Right lobe of liver (tissue), 6 donors: ENCODE measurements at places on chromosomes 1 and 21. TPM values are rescaled to one million over a fixed set of nuclear protein-coding genes. Genes with fewer than 3 reads are reported as not detected.

Gene CYYR1
- 2.1 TPM for total RNA-seq

DNA sequence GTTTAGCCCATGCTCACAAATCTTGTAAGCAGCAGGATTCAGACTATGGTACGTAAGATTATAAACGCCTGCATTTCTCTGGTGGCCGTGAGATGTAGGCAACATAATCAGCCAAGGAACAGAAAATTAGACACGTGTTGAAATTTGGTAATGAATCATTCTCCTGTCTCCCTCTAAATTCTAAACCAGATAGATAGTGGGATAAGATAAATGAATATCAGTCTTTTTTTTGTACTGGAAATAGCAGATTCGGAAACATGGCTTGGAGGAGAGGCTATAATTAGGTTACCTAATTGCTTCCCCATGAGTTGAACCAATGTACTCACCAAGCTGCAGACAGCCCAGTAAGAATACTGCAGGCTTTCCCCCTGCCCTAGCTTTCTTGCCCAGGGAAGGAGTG lies 172.3 kb downstream of the TGFB2 start:
- no peak for DNase-seq
- no peaks in the 10 kb centered on the region for H3K27me3 ChIP-seq
- H3K36me3 ChIP-seq, result no peaks in the 10 kb centered on the region
- H3K4me3 ChIP-seq, result no peak overlapping the region
- H3K27ac ChIP-seq, result no peak overlapping the region
- H3K4me1 ChIP-seq, result no peaks in the 10 kb centered on the region

DNA sequence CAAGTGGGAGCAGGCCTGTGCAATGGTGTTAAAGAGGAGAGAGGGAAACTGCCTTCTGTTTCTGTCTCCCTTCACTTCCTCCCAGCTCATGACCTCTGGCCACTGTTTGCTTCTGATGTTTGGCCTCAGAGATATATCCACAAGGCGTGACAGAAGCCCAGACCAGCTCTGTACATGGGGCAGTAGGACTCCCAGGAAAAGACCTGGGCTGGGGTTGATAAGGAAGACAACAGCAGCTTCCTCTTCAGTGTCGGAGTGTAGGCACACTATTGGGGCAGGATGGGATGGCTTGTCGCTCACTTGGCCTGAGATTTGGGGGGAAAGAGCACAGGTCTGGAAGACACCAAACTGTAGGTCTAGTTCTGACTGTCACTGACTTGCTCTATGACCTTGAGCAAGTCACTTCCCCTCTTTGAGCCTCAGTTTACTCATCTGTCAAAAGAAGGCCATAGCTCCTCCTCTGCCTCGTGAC lies 67.8 kb upstream of the KLHDC7A start:
- no peaks in the 10 kb centered on the region for H3K27me3 ChIP-seq
- DNase-seq, result no peak
- no peaks in the 10 kb centered on the region for H3K36me3 ChIP-seq

Gene NTNG1
- not detected for total RNA-seq

DNA sequence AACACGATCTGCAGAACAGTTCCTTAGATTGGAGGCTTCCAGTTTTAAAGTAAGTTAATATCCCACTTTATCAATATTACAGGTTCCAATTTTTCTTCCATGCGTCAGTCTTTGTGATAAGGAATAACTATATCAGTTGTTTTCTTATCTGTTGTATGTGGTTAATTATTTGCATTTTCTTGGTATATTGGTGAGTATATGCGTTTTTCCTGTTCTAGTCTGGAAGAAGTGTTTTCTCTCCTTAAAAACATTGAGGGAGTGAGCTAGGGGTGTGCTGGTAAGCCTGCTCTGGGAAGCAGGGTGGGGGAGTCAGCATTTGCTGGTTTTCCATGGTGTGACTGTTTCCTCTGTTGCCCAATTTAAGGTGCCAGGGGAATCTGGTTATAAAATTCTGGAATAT lies 50.2 kb upstream of the KIF1B start:
- peaks cover 15% of the 10 kb centered on the region for H3K36me3 ChIP-seq
- H3K4me3 ChIP-seq, result no peak overlapping the region
- H3K4me1 ChIP-seq, result no peaks in the 10 kb centered on the region
- no peak for DNase-seq

Gene PDPN
- total RNA-seq, result 1.1 TPM

DNA sequence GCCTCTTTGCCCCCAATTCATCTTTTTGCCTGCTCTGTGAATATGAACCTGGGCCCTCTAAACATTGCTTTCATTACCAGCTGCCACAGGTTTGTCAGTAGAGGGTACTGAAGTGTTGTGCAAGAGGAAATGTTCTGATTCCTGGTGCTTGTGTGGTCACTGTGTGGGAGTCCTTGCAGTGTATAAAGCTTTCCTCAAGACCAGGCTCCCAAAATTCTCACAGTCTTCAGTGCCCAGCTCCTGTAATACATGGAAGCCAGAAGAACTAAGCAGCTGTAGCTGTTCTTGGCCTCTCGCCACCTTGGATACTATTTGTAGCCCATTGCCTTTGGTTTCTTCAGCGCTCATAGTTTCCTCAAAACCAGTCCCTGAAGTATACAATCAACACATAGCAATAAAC lies 1046.2 kb downstream of the BRINP3 start:
- H3K36me3 ChIP-seq, result no peaks in the 10 kb centered on the region
- no peak overlapping the region for H3K4me3 ChIP-seq
- H3K27me3 ChIP-seq, result no peaks in the 10 kb centered on the region
- H3K4me1 ChIP-seq, result no peaks in the 10 kb centered on the region

DNA sequence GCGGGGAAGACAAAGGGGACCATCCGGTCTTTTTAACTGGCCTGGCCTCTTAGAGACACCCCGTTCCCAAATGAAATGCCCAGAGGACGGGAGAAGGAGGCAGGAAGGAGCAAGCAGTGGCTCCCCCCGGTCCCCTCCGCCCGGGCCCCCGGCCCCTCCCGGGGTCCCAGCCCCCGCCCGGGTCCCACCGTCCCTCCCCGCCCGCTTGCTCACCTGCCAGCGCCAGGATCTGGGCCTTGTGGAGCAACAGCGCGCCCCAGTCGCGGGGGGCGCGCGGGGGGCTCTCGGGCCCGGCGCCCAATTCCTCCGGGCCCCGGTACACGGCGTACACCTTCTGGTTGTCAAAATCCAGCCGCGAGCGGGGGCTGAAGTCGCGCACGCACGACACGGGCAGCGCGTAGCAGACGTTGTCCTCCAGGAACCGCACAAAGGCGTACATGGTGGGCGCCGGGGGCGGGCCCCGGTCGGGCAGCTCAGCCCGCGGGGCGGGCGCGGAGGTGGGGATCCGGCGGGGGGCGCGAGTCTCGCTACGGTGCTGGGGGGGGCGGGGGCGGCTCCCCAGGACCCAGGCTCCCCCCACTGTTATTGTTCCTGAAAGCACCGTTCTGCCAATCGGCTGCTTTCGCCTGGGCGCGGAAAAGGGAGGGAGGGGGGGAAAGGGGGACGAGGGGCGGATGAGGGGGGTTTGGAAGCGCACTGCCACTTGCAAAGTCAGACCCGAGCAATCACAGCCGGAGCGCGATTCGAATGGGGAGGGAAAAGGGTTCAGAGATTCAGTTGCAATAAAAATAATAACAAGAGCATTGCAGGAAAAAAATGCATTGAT lies at the start of gene BEND5:
BEND5 (minus strand) TSS at position 499 of the 826 bp plus-strand sequence; CDS start at position 439, 60 bp downstream.
- peak within 1 kb of the TSS; percentile 38 for H3K4me3 ChIP-seq
- H3K36me3 ChIP-seq, result no peaks in the 10 kb centered on the region
- H3K27me3 ChIP-seq, result no peaks in the 10 kb centered on the region
- no peak within 1 kb of the TSS for H3K27ac ChIP-seq
- H3K4me1 ChIP-seq, result peaks cover 5% of the 10 kb centered on the region

DNA sequence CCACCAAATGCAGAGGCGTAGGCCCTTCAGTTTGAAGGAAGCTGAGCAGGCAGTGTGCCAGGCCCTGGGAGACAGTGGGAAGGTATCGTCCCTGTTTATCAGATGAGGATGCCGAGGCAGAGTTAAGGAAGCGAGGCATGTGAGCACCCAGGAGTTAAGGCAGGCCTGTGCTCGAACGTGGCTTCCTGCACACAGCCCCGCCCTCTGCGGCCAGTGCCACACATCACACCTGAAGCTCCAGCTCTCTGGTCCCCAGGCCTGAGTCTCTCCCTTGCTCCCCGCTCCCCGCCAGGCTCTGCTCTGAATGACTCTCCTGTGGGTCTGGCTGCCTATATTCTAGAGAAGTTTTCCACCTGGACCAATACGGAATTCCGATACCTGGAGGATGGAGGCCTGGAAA lies 32.1 kb downstream of the EPHX1 start:
- DNase-seq, result peak; percentile 56
- H3K27me3 ChIP-seq, result no peaks in the 10 kb centered on the region
- no peaks in the 10 kb centered on the region for H3K4me1 ChIP-seq
- peaks cover 3% of the 10 kb centered on the region for H3K36me3 ChIP-seq
- H3K4me3 ChIP-seq, result no peak overlapping the region

Gene RXFP4
- total RNA-seq, result not detected

GRCh38 chr1:234871710-234872271 lies 256.8 kb downstream of the TOMM20 start:
- no peaks in the 10 kb centered on the region for H3K36me3 ChIP-seq
- H3K4me3 ChIP-seq, result no peak overlapping the region
- no peaks in the 10 kb centered on the region for H3K27me3 ChIP-seq
- peak overlapping the region; percentile 14 for H3K27ac ChIP-seq
- H3K4me1 ChIP-seq, result peaks cover 29% of the 10 kb centered on the region
